ENCODE measurements at places on chromosomes 1 and 21.

DNA sequence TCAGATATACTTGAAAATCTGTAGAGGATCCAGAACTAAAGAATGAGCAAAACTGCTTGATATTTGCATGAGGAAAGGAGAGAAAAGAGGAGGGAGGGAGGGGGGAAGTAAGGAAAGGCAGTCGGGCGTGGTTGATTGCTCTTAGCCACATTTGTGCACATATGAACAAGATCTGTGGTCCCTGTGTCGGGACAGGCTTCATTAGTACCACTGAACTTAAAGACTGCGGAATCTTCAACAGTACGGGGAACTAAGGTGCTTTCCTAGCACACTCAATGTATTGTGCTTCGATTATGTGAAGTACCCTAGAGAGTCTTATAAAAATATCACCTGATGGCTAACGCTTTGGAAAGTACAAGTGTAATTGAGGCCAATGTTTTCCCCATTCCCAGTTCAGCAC is 59.9 kb downstream of the ZBTB18 start:
- no peak for DNase-seq

- no peak for DNase-seq
Observed at GRCh38 chr1:198558402-198558801, 17.9 kb upstream of the ATP6V1G3 start.

GRCh38 chr1:162756523-162756922 is 34.0 kb upstream of the HSD17B7 start:
- no peak for DNase-seq

GRCh38 chr1:164707868-164708331 is 148.9 kb downstream of the PBX1 start:
- no peak for DNase-seq

DNA sequence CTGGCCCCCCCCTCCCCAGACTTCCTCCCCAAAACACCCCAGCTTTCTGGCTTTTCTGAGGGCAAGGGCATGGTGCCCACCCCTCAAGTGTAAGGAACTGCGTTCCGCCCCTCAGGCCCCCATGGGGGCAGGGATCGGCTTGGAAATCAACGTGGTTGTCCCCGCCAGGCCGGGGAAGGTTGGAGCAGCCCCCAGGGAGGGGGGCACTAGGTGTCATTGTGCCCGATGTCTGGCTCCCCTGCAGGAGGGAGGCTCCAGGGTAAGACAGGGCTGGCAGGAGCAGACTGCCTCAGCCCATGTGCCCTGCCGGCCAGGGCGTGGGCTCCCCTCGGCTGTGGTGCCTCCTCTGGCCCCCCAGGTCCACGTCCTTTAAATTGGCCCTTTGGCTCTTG is 7.4 kb upstream of the TFAP2E start:
- DNase-seq, result no peak

GRCh38 chr1:39690794-39691382 is 345 bp downstream of the HPCAL4 start:
- no peak for DNase-seq

All from germinal center (tissue), 1 donor.